ENCODE measurements at places on chromosomes 16 and 17.

- no peak for DNase-seq
Measured at GRCh38 chr17:82913304-82914043, 73.7 kb upstream of the ZNF750 start.

DNA sequence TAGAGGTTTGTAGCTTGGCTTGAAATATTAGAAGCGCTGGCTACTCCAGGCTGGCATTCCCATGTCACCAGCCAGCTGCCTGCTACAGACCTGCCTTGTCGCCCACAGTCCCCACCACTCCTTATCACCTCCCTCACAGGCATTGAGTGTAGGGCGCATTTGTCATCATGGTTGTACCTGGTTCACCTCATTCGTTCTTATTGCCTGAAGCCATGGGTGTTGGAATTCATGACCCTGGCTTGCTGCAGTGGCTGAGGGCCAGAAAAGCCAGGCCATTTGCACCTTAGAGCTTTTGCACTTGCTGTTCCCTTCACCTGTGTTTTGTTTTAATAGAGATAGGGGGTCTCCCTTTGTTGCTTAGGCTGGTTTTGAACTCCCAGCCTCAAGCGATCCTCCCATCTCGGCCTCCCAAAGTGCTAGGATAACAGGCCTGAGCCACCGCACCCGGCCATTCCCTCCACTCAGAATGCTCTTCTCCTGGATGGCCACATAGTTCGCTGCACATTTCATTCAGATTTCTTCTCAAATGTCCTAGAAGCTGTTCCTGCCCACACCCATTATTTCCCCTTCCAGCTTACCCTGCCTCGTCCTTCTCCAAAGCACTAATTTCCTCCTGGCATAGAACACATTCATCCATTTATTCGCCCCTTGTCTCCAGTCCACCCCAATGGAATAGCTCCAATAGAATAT is 97.6 kb downstream of the C16orf78 start:
- DNase-seq, result no peak

GRCh38 chr16:88561485-88562359 is 8.5 kb upstream of the ZC3H18 start:
- DNase-seq, result no peak

DNA sequence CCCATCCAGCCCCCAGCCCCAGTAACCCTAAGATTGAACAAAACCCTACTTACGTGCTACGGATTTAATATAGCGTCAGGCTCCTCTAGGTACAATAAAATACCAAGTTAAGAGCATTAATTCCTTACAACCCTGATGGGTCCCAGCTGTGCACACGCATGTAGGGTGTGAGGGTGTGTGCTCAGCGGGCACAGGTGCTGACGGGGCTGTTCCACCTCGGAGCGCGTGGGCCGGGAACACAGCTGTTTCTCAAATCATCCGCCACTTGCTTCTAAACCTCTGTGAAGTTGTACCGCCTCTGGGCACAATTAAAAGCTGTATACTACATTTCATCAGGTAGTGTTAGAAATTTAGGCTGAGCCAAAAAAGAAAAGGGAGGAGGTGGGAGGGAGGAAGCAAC is 478.6 kb downstream of the MAF start:
- DNase-seq, result no peak
